ENCODE measurements at places on chromosomes 5 and 9. TPM values are rescaled to one million over a fixed set of nuclear protein-coding genes. Genes with fewer than 3 reads are reported as not detected.

MTX3 gene
- 24.8 TPM for total RNA-seq

MRPS27 gene
- 56.8 TPM for total RNA-seq

CARTPT gene
- total RNA-seq: 0.23 TPM

ZNF608 gene
- total RNA-seq: 46.4 TPM

HAND1 gene
- total RNA-seq: not detected

MAST4 gene
- 40.1 TPM for total RNA-seq

PCDHGC5 gene
- 4.8 TPM for total RNA-seq

WHRN gene
- total RNA-seq: 7.8 TPM

RFX3 gene
- 34.6 TPM for total RNA-seq

PCDHGB5 gene
- 14.1 TPM for total RNA-seq

LEAP2 gene
- 5.3 TPM for total RNA-seq

SLC36A2 gene
- 6.4 TPM for total RNA-seq

SH3TC2 gene
- 1.8 TPM for total RNA-seq

ARID3C gene
- total RNA-seq: 0.12 TPM

NR2F1 gene
- 292 TPM for total RNA-seq

DPYSL3 gene
- total RNA-seq: 38.5 TPM

OR1Q1 gene
- total RNA-seq: not detected

OR4F3 gene
- 0.23 TPM for total RNA-seq

DNAJB5 gene
- 8.5 TPM for total RNA-seq

EPB41L4B gene
- 10.5 TPM for total RNA-seq

AHRR gene
- total RNA-seq: 6.4 TPM

KCNMB1 gene
- 0.64 TPM for total RNA-seq

MYORG gene
- total RNA-seq: 7.0 TPM

PCDHB13 gene
- 7.9 TPM for total RNA-seq

BHMT2 gene
- 31.5 TPM for total RNA-seq

CDKN2A gene
- total RNA-seq: 0.12 TPM

SLC31A1 gene
- 14.2 TPM for total RNA-seq

INSL6 gene
- total RNA-seq: not detected

SLU7 gene
- total RNA-seq: 29.9 TPM

LECT2 gene
- total RNA-seq: not detected

SPATA31E1 gene
- not detected for total RNA-seq

FBXW5 gene
- total RNA-seq: 87.0 TPM

CDH18 gene
- 2.6 TPM for total RNA-seq

PCDHB2 gene
- 6.2 TPM for total RNA-seq

NKD2 gene
- 36.5 TPM for total RNA-seq

TMC1 gene
- 0.41 TPM for total RNA-seq

SLC6A7 gene
- total RNA-seq: 0.06 TPM

TUSC1 gene
- 20.9 TPM for total RNA-seq

CD180 gene
- total RNA-seq: 1.4 TPM
